Activated CD4-positive, alpha-beta T cell treated with anti-CD3 and anti-CD28 coated beads, Interleukin-2, amount 50 U/mL, for 4 hours (primary cell): ENCODE measurements at places on chromosomes 1 and 21.

DNA sequence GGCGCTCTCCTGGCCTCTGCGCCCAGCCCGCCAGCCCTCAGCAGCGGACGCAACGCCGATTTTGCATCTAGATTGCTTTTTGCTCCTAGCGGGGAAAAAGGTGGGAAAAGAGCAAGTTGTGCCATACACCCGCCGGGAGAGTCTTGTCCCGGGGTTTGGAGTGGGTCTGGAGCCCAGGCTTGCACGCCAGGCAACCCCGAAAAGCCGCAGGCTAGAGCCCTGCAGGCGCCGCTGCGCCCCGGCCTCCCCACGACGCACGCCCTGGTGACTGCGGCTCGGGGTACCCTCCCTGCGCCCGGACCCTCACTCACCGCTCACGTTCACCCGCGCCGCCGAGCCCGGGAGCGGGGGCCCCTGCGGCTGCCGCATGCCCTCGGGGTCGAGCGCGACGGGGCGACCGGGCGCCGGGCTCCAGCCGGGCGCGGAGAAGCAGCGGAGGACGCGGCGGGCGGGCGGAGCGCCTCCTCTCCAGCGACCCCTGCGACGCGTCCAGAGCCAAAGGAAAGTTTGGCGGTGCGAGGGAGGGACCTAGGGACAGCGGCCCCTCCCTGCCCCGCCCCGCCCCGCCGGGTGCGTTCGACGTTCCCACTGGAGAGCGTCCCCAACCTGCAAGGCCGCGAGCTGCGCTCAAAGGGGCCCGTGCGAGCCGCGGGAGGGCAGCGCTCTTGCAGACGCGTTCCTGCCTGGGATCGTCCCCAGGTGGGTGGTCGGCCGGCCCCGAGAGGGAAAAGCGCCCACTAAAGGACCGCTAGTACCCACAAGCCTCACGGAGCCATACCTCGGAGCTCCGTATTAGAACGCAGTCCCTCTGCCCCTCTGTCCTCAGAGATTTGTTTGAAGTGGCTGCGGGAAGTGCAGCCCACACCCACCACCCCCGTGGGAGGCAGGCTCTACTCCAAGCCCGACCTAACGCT, at the start of gene LPAR3:
Gene LPAR3, minus strand, starts transcription at position 502 of the 914 bp plus-strand sequence. CDS start 27,086 bp downstream, outside the sequence.
- DNase-seq: no peak

DNA sequence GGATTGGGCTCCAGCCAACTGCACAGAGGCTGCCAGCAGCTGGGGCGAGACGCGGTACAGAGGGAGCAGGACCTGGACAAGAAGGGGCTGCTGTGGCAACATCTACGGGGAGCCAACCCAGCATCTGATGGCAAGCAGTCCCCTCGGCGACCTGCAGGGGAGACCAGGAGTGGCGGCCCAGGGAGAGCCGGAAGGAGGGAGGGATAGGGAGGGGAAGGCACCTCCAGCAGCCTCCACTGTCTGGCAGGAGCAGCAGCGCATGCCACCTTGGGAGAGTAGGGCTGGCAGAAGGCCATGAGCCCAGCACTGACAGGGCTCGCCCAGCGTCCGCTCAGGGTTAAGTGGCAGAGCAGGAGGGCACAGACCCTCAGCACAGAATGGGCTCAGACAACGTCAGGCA, 17.3 kb downstream of the CHD5 start:
- no peak for DNase-seq

- DNase-seq: no peak
These were observed 20.1 kb downstream of the BCAS2 start for GRCh38 chr1:114561333-114561732.

- DNase-seq: no peak
These were observed 167.5 kb upstream of the CAMK1G start for GRCh38 chr1:209416039-209416438.

DNA sequence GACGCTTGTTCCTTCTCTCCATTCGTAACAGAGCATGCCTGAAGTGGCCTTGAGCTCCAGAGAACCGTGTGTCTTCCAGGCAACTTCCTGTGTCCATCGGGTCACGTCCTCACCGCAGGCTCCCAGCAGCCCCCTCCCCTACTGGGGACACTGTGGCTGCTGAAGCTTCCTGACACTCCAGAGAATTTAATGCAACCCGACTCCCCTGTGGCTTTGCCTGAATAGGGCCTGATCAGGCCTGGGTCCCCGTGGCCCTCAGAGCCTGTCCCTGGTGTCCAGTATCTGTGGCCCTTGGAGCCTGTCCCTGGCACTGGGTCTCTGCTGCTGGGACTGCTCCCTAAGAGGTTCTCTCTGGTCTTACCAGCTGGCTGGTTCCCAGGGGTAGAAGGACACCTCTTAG, 219.7 kb upstream of the VAMP3 start:
- no peak for DNase-seq

GRCh38 chr1:225815526-225816178, 5.7 kb downstream of the EPHX1 start:
- no peak for DNase-seq

GRCh38 chr1:162753001-162753658, 37.4 kb upstream of the HSD17B7 start:
- no peak for DNase-seq

DNA sequence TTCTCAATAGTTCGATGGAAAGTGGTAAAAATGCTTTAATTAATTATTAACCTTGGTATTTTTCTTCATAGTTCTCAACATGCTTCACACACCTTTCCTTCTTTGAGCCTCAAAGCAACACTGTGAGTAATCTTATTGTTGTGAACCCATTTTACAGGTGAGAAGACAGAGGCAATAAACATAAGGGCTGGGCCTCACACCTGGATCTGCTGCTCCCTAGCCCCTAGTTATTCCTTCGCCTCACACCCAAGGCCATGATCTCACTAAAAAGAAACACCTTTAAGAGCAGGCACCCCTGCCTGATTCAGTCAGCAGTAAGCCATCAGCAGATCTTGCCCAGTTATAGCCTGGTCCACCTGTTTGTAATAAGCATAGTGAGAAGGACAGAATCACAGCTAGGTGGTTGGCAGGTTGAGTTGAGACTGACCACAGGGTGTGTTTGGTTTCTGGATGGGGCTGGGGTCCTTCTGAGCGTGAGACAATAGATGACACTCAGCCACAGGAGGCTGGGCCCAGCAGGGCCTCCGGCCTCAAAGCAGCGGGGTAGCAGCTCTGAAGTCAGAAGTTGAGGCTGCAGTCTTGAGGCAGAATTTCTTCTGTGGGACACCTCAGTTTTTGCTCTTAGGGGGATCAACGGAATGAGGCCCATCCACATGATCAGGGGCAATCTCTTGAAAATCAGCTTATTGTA, 203.9 kb downstream of the RHOU start:
- DNase-seq: no peak

DNA sequence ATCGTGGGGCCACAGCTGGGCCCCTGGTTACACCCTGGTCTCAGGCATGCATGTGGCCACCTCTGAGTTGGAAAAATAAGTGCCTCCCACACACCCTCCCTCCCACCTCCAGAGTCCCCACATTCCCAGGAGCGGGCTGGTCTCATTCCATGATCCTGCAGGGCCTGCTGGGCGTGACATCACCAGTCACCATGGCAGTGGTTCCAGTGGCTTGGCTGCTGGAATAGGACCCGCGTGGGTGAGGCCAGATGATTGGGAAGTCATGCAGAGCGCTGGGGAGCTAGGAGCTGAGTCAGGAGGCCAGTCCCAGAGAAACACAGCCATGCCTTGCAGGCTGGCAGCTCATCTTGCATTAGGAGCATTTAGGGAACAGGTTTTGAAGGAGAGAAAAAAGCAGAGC, 125.4 kb upstream of the TMEM51 start:
- no peak for DNase-seq

GRCh38 chr1:4062992-4063391, 162.9 kb upstream of the C1orf174 start:
- no peak for DNase-seq

- no peak for DNase-seq
These were observed 98.7 kb upstream of the LHX8 start for GRCh38 chr1:75035536-75035935.

DNA sequence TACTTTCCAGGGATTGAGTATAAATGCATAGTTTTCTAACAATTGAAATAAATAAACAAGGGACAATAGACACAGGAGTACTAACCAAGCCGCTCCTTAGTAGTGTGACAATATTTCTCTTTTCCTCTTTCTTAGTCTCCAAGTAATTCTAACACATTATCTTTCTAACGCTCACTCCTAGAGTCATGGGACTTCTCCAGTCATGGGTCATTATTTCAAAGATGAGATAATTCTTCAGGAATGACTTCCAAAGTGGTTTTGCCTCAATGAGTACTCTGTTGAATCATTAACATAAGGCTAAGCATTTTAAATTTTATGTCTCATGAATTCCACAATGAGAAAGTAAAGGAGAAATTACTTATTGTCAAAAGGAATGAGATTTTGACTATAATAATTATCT, 605.8 kb upstream of the ADAMTS5 start:
- no peak for DNase-seq

DNA sequence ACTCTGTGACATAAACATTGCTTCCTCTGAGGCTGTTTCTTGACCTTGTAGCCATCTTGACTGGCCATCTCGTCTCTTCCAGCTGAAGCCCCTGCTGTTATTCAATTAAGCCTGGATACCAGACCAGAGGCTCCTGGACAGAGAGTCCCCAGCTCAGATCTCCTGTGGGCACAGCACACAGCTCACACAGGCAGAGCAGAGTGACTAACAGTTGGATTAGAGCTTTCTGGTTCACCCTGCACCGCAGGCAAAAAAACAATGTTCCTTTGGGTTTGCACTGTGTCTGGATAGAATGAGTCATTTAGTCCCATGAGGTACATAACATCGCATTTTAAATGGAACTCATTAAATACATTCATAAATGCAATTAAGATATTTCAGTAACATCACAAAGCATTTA, 33.4 kb upstream of the USH2A start:
- DNase-seq: no peak

- DNase-seq: no peak
These were observed 123.3 kb upstream of the USP24 start for GRCh38 chr1:55338448-55338820.

DNA sequence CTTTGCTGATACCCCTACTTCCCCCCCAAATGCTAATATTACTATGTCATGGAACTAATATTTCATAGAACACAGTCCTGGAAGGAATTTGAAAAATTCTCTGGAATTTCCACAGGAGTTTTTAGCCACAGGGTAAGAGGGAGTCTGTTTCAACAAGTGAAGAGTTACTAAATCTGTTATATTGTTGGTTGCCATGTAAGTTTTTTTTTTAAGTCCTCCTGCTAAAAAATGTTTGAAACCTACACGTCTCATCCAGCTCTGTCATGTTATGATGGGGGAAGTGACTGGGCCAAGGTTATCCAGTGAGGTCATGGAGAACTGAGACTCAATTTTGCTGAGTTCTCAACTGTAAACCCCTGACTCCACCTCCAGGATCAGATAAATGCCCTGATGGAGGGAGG, 60.8 kb upstream of the USP24 start:
- no peak for DNase-seq

DNA sequence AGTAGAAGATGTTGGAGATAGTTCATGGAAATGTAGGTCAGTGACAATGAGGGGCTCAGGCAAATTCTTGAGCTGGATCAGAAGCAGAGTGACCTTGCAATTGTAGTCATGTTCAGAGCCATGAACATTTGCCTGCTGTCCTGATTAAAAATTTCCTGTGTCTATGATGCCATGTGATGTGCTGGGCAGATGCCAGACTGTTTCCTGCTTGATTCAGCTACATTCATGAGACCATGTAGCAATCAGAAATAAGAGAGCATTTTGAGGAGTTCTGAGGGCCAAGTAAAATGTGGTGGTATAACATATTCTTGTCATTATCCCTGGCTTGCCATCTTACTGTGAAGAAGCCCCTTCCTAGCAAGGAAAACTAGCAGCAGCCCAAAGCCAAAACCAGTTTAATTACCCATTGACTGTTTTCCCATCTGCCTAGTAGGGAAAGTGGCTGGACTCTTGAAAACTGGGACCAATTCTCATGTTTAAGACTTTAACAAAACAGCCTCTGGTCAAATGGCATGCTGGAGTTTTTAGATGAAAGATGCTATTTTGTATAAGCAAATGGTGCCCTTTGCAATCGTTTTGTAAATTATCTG, 118.3 kb downstream of the NOS1AP start:
- DNase-seq: no peak

- no peak for DNase-seq
These were observed 4.6 kb upstream of the UMODL1 start for GRCh38 chr21:42066521-42066920.

DNA sequence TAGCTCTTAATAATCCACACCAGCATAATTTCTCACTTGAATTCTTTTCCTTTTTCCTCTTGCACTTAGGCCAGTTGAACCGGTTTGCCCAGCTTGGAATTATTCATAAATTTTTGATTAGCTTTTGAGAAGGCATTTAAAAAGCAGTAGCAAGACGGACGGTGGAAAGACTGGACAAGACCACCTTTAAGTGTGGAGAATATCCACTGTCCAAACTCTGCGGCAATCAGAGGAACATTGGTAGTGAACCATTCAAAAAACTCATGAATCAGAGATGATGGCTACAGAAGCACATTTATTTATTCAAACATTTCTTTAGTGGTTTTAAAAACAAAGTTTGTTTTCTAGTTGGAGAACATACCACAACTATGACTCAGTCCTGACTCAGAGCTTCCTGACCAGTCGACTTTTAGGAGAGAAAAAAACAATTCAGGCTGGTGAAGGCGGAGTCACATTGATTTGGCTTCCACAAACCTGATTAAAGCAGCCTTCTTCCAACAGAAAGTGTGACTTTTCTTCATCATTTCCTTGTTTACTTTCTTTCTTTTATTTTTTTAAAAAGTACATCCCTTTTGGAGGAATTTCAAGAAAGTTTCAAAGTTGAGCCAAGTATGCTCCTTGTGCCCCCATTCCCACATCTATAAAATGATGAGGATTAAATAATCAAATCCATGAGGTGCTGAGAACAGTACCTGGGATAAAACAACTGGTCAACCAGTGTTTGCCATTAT, 128.8 kb downstream of the ADSS2 start:
- no peak for DNase-seq

DNA sequence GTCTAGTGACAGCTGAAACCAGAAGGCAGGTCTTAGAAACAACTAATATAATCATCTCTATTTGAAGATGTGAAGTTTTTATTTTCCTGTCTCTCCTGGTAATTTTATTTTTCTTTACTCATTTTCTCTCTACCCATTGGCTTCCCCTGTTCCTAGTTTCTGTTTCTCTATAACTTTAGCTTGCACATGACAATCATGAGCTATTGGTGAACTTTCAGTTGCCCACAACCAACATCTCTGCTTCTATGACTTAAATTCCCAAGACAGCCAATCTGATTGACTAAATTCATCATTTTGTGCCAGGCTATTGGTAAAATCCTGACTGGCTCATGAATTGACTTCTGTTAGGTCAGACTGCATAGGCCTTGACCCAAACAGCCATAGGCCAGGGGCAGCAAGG, 13.7 kb upstream of the ACADM start:
- no peak for DNase-seq

DNA sequence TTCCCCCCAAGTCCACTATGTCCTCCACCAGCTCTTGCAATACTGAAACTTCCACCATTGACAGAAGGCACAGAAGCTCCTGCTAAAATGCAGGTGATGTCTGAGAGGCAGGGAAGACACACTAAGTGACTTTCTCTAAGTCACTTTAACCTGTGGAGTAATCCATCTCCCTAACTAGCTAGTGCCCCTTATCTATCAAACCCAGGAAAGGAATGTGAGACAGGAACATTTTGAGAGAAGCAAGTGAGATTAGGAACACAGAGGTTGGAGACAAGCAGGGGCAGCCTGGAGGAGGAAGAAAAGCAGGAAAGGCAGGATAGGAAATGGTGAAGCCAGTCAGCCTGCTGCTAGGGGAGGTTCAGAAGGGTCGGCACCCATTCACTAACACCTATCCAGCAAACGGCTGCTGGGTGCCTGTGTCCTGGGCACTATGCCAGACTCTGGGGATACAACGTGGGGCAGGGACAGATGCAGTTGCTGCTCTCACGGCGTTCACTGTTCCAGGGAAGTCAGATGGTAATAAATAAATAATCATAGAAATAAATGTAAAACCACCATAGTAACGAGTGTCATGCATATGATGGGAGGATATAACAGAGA, 7.0 kb downstream of the GPA33 start:
- DNase-seq: no peak
